ENCODE measurements at places on chromosomes 7 and 10.
A peak's percentile ranks its signal among the peaks of the same experiment; 100 is the strongest.

GRCh38 chr10:2951235-2951835, 116.0 kb upstream of the PFKP start:
- DNase-seq: no peak

GRCh38 chr10:287026-287709, 151.9 kb downstream of the ZMYND11 start:
- no peak for DNase-seq

DNA sequence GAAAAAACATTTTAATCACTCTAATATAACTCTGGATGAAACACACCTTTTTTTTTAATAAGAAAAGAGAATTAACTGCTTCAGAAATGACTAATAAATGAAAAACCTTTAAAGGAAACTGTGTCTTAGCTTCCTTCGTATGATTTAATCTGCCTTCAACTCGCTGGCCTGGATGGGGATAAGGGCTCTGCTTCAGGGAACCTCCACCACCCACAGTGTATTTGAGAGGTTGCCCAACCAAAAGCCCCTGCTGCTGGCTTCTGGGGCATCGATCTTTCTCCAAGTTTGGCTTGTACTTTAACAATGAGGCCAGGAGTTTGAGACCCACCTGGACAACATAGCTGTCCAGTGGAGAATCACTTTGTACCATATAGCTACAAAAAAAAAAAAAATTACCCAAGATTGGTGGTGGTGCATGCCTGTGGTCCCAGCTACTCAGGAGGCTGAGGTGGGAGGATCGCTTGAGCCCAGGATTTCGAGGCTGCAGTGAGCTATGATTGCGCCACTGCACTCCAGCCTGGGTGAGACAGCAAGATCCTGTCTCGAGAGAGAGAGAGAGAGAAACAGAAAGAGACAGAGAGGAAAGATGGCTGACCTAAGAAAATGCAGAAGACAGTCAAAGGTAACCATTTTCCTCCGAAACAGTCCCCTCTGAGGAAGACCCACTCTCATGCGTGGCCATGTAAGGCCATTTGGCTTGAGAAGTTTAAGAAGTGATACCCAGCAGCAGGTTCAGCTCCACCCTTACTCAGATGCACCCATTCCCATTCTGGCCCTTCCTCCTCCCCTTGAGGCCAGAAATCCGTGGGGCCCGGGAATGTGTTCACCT, 13.6 kb upstream of the LIMK1 start:
- DNase-seq: no peak

DNA sequence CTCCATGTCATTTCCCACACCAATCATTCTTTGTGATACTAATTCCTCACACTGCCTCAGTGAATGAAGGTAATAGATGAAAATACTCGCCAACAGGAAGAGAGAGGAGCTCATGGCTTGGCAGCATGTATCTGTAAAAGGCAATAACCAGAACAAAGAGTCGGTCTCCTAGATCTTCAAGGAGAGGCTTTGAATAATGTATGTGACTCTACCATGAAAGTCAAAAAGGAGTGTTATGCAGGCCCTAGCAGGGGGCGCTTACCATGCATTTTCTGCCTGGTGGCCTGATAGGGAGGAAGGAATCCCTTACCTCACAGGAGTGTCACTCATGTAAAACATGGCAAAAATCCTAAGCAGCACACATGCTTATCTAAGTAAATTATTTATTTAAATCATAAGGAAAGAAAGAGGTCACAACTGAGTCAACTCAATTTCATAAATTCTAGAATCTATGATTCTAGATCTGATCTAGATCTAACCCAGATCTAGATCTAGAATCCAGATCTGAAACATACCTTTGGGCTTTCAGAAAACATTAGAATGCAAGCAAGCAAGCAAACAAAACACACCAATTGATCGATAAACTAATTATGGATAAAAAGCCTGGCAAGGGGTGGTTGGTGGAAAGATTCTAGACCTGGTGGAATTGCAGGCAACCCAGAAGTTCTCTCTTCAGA, 226.3 kb upstream of the KLF6 start:
- DNase-seq: no peak

- no peak for DNase-seq
Measured at GRCh38 chr7:1193593-1194424, 33.8 kb upstream of the ZFAND2A start.

GRCh38 chr10:69022611-69023010, 34.0 kb downstream of the KIFBP start:
- no peak for DNase-seq

- no peak for DNase-seq
Measured at GRCh38 chr7:122602800-122603199, 96.1 kb downstream of the RNF133 start.

DNA sequence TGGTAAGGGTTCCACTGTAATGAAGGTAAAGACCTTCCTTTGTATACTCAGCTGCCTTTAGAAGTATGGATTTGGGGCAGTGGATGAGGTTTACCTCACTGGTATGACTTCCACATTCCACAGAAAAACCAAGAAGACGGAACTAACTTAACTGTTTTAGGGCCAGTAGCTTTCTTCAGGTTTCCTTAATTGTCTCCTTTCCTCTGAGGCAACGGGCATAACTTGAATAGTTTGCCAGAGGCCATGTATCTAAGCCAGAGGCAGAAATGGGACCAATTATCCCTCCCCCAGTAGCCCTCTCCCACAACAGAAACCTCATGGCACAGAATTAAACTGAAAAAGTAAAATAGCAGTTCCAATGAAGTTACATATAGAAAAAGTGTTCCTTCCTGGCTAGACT, 281.7 kb downstream of the PHTF2 start:
- DNase-seq: no peak

DNA sequence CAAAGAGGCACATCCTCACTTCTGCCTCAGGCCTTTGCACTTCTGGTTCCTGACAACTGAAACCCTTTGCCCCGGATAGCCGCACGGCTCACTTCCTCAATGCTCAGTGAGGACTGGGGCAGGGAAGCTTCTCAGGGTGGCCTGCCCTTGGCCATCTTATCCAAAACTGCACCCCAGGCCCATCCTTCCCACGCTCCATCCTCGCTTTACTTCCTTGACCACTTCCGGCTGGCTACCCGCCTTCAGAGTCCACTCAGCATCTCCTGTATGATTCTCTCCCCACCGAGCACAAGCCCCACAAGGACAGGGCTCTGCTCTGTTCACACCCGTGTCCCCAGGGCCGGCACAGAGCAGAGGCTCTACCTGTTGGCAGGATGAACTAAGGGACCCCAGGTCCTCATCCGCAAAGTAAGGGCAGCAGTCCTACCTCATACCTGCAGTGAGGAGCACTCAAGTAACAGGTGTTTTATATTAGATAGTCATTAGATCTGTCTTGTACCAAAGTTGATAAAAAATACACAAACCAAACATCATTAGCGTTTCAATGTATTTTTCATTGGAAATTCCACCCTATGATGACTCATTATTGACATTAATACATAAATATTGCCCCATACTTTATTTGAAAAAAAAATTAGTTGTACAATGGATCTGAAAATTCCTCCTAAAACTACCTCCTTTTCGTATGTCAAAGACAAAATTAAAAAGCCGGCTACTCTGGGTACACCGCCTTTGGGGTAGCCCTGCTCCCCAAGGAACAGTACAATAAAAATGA, 35.0 kb downstream of the GNA12 start:
- DNase-seq: no peak

GRCh38 chr10:48317321-48317990, 11.0 kb downstream of the MAPK8 start:
- DNase-seq: no peak

DNA sequence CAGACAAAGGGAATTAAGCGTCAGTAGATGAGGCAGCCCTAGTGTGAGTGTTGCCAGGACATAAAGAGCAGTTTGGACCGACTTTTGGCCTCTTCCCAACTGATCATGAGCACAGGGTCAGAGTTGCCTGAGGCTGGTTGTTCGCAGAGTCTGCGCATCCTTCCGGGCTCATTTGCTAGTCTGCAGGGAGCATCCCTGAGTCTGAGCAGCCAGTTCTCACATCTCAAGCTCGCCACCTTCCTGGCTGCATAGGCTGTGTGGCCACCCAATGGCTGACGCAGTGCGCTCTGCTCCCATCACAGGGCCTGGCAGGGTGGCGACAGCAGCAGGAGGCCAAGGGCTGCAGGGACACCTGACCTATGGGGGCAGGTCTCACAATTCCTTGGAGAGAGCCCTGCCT, 5.0 kb downstream of the GAD2 start:
- DNase-seq: no peak

- peak; percentile 60 for DNase-seq
Measured at GRCh38 chr7:38932509-38933168, 23.6 kb upstream of the VPS41 start.
